Endothelial cell of umbilical vein (primary cell): ENCODE measurements at places on chromosomes 12 and 14. TPM values are rescaled to one million over a fixed set of nuclear protein-coding genes. Genes with fewer than 3 reads are reported as not detected.

- no peak for DNase-seq
Measured at GRCh38 chr14:51119411-51120051, 24.6 kb upstream of the TRIM9 start.

DNA sequence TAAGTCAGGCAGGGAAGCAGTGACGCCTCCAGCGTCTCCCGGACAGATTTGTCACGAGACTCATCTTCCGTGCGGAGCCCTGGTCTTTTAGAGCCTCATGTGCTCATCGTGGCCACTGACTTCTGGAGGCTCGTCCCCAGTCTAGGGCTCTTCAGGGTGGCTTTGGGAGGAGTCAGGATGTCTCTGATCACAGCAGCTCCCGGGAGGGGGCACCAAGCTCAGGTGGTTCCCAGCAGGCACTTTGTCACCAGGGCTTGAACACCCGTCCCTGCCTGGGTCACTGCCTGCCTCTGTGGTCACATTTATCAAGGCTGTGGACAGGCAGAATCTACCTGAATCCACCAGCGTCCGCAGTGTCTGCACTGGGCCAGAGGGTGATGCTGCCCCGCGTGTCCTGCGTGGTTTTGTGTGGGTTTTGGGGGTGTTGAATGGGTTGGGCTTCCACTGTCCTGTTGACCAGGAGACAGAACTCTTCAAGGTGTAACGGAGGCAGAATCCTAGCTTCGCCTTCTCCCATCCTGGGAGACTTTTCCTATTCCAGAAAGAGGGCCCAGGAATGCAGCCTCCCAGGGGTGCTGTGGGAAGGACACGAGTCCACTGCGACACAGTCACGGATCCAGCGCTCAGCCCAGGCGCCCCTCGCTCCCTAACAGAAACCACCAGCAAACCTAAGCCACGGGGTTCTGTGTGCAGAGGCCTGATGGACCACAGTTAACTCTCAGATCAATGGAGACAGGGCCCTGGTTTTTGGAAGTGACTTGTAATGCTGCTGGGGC, 132.3 kb downstream of the ADGRD1 start:
- no peak for DNase-seq

DNA sequence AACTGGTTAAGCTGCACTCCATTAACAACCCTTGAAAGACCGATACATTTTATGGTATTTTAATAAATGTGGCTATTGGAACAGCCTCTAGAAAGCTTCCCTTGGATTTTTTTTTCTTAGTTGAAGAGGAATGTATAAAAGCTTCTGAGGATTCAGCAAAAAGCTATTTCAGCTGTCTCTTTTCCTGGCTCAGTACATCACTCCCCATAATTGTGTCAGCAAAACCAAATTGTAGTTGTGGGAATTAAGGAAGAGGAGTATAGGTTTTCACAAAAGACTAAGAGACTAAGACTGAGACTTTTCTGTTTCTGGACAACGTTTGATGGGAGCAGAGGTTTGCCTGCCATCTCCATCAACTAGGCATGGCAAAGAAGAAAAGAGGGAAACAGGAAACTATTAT, 106.5 kb downstream of the C12orf50 start:
- DNase-seq, result no peak

DNA sequence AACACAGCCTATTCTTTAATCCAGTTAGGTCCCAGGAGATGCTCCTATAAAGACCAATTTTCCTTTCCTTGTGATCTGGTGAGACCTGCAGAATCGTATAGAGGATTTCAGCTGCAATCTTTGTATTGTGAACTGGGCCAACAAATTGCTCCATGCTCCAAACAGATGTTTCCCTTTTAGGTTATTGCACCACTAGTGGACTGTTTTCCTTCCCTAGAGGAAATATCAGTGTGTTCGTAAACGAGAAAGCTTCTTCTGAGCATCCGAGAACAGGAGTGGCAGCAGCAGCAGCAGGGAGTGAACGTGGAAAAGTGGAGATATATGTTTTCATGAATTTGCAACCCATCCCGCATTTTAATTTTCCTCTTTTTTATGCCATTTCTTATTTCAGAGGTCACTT, 344.1 kb upstream of the PDE3A start:
- DNase-seq, result peak; percentile 89

DNA sequence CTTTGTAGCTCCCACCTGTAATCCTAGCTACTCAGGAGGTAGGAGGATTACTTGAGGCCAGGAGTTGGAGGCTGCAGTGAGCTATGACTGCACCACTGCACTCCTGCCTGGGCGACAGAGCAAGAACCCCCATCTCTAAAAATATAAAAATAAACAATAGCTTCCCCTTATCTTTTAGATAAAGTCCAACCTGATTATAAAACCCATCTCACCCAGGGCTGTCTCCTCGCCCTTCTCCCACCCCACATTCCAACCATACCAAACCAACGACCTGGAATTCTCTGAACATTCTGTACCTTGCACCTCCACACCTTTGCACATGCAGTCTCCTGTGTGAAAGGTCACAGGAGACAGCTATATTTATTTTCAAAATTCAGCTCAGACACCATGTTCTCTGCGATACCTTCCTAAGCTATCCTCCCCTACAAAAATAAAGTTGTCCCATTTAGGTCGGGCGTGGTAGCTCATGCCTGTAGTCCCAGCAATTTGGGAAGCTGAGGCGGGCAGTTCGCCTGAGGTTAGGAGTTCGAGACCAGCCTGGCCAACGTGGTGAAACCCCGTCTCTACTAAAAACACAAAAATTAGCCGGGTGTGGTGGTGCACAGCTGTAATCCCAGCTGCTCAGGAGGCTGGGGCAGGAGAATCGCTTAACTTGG, 7.7 kb downstream of the SLC7A7 start:
- no peak for DNase-seq

DNA sequence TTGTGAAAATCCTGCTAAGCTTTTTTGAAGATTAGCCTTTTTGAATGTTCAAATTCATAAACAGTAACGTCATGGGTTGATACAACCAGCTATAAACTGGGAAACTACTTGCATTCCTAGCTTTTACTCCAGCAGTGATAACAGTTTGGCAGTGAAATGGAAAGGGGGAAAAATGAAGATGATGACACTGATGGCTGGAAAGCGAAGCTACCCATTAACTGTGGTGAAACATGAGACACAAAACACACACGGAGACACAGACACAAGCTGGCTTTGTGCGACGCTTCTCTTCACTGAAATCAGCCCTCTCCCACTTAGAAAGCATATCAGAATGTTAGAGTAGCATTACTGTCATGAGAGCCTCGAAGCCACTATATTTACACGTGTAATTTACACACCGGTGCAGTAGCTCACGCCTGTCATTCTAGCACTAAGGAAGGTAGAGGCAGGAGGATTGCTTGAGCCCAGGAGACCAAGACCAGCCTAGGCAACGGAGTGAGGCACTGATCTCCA, 15.7 kb downstream of the VPS37B start:
- no peak for DNase-seq

GRCh38 chr14:76375484-76375883, 453 bp upstream of the ESRRB start:
- no peak for DNase-seq

GRCh38 chr12:124451637-124452243, 115.7 kb downstream of the NCOR2 start:
- no peak for DNase-seq

GRCh38 chr12:83634726-83635267, 948.1 kb downstream of the TMTC2 start:
- no peak for DNase-seq

DNA sequence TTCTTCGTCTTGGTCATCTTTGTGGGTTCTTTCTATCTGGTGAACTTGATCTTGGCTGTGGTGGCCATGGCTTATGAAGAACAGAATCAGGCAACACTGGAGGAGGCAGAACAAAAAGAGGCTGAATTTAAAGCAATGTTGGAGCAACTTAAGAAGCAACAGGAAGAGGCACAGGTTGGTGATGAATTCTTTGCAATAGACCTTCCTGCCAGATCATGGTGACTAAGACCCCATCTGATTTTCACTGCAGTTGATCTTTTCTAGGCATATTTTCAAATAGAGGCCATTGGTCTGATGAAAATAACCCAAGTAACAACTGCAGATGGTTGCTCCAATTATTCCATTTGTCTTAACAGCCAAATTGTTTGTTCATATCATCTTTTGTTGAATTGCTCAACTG, 114.4 kb downstream of the SCN8A start:
- DNase-seq, result peak; percentile 53

GRCh38 chr12:91620992-91621391, 438.4 kb upstream of the DCN start:
- DNase-seq, result no peak

The OASL gene
- polyA plus RNA-seq, result 0.17 and 0.30 TPM in 2 replicates

The KLRK1 gene
- polyA plus RNA-seq, result not detected in 2 replicates

The CMA1 gene
- polyA plus RNA-seq, result not detected in 2 replicates

The KRT82 gene
- polyA plus RNA-seq, result not detected in 2 replicates

The KCNC2 gene
- not detected in 2 replicates for polyA plus RNA-seq
